ENCODE measurements at places on chromosomes 5 and 9.
A peak's percentile ranks its signal among the peaks of the same experiment; 100 is the strongest.

DNA sequence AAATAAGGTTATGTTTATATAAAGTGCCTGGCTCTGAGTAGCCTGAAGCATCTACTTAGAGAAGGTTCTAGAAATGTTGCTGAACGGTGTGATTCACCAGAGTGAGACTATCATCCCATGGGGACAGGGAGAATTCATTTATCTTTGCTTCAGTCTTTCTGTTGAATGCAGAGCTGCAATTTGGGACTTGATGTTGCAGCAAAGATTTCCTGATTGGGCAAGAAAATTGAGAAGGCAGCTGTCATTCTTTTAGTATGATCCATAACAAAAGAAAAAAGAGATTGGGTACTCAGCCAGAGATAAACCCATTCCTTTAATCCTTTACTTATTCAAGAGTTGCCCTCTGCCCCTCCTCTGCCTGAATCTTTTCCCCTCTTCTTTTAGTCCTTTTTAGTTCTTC is 456.3 kb upstream of the WWC1 start:
- no peak for DNase-seq

GRCh38 chr5:8949908-8950307 is 596.0 kb downstream of the SEMA5A start:
- no peak for DNase-seq

DNA sequence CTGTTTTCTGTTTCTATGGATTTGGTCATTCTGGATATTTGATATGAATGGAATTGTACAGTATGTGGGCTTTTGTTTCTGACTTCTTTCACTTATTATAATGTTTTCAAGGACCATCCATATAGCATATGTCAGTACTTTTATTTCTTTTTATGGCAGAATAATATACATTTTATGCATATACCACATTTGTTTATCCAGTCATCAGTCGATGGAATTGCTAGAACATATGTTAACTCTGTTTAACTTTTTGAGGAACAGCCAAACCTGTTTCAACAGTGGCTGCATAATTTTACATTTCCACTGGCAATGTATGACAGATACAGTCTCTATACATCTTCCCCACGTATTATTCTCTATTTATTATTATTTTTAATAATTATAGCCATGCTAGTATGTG is 131.6 kb downstream of the PARP8 start:
- no peak for DNase-seq

DNA sequence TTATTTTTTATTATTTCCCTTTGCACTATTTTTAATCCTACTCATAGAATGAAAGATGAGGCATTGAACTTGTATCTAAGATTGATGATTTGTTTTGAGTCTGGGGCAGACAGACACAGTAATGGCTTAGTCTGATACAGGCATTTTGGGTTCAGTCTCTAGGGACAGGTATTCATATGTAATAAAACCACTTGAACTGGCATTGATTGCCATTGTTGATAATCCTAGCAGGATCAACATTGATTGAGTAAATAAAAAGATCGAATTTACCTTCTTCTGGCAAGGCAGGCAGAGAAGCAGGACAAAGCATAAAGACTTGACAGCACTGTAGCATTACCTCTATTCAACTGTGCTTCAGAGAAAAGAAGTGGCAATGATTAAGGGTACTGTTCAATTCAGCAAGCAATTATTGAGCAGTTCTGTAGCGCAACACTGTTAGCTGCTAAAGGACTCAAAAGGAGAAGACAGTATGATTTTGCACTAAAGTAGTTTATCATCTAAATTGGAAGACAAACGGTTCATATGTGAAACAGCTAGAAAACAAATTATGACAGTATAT is 144.4 kb downstream of the COMMD10 start:
- no peak for DNase-seq

- no peak for DNase-seq
These were observed 1.2 kb downstream of the IER5L start for GRCh38 chr9:129176701-129177442.

GRCh38 chr5:178241231-178241663 is 8.6 kb upstream of the PHYKPL start:
- DNase-seq = no peak

DNA sequence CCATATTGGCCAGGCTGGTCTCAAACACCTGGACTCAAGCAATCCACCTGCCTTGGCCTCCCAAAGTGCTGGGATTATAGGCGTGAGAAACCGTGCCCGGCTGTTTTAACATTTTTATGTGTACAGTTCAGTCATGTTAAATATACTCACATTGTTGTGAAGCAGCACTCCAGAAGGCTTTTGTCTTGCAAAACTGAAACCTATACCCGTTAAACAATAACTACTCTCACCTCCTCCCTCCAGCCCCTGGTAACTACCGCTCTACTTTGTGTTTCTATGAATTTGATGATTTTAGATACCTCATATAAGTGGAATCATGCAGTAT is 23.1 kb upstream of the SHB start:
- no peak for DNase-seq

GRCh38 chr9:3525836-3526164 is at the start of gene RFX3:
RFX3 (minus strand) TSS chr9:3526001; CDS start chr9:3395588, 130,413 bp downstream.
- peak; percentile 86 for DNase-seq

DNA sequence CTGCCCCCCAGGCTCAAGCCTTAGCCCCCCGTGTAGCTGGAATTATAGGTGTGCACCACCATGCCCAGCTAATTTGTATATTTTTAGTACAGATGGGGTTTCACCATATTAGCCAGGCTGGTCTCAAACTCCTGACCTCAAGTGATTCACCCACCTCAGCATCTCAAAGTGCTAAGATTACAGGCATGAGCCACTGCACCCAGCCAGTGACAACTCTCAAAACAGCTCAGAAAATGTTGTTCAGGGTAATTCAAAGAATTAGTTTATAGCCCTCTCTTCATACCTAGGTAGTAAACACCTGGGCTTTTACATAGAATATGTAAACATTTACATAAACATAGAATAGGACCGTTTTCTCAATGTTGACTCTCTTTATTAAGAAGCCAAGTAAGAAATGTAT is 168.7 kb downstream of the ENC1 start:
- DNase-seq = no peak

DNA sequence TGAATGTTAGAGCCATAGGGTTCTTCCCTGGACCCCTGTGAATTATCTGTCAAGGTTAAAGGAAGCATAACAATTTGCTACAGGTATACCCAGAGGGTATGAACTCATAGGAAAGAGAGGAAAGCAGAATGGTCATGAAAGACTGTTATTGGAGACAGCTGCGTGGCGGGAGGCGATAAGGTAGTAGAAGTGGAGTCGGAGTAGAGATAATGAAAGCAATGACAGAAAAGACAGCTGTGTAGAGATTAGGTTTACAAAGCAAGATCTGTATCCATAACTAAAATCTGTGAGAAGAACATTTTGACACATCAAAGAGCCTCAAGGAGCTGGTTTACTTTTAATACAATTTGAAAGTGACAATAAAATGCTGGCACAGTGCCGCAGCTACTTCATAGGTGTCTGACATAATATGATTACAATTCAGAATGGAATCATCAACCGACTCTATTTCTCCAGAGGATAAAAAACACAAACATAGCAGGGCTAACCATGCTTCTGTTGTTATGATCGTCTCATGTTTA is 603.9 kb downstream of the CDH12 start:
- no peak for DNase-seq

GRCh38 chr5:59712836-59713497 is 180.6 kb downstream of the PDE4D start:
- DNase-seq = no peak

DNA sequence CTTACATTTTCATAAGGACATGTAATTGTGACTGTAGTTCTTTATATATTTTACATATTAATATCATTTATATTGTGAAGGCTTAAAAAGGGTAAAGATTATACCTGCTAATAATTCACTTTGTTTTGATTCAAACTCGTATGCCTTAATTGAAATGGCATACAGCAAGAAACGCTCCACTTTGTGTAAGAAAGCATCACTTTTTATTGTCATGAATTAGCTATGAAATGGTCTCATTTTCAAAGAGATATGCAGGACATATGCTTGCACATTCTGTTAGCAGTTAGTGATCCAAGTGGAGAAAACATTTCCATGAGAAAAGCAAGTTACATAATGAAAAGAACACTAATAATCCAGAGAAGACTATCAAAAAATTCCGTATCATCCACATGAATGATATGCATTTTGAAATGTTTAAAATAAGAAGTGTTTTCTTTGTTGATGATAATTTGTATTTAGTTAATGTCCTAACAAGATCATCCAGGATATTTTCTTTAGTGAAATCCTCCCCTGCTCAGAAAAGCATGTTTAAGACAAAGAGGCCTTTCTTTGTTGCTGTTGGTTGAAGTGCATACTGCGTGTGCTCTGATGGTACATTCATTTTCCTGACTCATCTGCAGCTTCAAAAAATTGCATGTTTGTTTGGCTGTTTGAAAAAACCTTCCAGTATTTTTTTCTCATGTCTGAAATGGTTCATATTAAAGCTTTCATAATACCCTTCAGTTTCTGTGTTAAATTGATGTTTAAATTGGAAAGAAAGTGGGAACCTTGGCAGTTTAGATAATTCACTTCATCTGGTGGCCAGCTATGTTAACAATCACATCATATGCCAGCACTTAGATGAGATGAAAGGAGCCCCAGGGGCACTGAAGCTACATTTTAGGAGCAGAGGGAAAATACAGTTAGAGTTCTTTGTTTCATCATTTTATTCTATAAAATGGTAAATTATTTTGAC is 242.2 kb downstream of the CSNK1G3 start:
- DNase-seq = no peak

GRCh38 chr5:134506054-134507039 is 19.1 kb upstream of the JADE2 start:
- DNase-seq = no peak

- DNase-seq = no peak
These were observed 647 bp downstream of the SMARCA2 start for GRCh38 chr9:2015581-2016407.

GRCh38 chr5:98314292-98314691 is 459.2 kb upstream of the RGMB start:
- DNase-seq = no peak

DNA sequence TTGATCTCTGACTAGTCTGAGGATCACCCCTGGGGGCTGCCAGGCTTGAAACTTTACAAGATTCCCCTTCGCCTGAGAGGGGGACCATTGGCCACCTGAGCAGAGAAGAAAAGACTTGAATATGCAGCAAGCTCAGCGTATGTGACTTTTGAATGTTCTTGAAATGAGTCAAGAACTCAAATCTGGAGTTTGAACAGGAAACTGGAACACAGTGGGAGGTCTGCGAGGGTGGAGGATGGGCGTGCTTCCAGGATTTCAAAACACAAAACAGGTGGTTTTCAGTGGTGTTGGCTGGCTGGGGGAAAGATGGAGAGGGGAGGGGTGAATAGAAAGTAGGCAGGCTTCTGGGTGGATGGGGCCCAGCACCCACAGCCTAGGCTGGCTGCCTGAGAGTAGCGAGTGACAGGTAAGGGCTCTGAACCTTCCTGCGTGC is 40.6 kb downstream of the TMEM174 start:
- no peak for DNase-seq

GRCh38 chr9:134378901-134379338 is 52.7 kb downstream of the RXRA start:
- DNase-seq = no peak

DNA sequence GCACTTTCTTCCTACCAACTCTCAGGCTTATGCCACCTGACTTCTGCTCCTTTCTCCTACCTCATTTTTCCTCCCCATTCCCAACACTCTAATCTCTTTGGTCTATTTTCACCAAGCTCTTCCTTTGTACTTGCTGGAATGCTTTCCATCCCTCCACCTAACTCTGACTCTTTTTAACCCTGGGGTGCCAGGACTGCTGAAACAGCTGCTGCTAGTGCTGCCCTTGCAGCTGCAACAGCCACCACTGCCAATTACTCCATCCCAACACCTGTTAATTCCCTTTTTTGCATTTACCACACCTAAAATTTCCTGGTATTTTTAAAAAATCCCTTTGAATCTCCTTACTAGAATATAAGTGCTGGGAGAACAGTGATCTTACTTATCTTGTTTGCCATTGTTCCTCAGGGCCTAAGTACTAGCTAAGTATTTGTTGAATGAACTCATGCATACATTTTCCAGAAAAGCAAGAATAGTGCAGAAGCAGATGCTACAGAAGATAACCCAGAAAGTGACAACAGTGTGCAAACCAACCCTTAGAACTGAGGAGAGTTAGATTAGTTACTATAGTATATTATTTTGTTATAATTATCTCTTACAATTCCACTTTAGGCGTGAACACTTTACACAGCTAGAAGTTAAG is 11.5 kb downstream of the NADK2 start:
- no peak for DNase-seq

GRCh38 chr9:106632621-106633020 is 230.3 kb upstream of the ZNF462 start:
- DNase-seq = no peak

GRCh38 chr5:14327624-14328023 is 184.5 kb downstream of the TRIO start:
- DNase-seq = no peak

DNA sequence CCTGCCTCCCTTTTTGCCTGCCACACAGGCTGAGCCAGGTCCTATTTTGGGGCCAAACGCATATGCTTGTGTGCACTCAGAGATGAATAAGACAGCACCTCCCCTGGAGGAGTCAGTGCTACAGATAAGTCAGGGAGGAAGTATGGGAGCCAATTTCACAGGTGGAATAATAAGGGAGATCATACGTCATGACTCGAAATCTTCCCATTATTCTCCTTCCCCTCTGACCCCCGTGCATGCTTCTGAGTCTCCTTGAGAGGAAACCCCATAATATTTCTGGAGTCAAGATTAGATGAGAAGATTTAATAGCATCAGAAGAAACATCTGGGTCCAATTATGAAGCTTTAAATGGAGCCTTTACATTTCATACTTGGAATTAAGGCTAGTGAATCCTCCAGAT is 15.1 kb upstream of the ZCCHC7 start:
- no peak for DNase-seq

DNA sequence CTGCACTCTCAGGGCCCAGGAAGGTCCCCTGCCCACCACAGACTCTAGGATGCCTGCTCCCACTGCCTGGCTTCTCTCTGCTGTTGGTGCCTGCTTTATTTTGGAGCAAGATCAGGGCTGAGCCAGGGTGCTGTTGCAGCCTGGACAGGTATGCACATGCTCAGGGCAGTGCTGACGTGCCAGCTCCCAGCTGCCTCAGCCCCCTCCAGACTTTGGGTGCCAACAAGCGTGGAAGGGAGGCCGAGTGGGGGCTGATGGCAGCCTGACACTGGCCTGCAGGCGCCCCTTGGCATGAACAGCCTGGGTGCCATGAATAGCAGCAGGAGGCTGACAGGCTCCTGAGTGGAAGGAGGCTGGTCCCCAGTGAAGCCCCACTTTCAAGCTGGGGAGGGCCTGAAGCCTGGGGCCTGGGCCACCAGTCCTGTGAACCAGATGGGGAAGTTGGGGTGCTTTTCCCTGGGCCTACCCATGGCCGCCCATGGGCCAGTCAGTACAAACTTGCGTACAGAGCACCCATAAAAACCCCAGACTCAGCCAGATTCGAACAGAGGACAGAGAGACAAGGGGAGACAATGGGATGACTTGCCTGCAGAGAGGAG is 6.8 kb downstream of the AMBP start:
- no peak for DNase-seq

- no peak for DNase-seq
These were observed 22.9 kb upstream of the CAVIN4 start for GRCh38 chr9:100554935-100555401.

All from stimulated activated CD4-positive, alpha-beta T cell treated with anti-CD3 and anti-CD28 coated beads, Interleukin-1b, Interleukin-23, amount 100 ng/mL, for 1 hour (primary cell).